Activated CD8-positive, alpha-beta T cell treated with anti-CD3 and anti-CD28 coated beads for 36 hours (primary cell): ENCODE measurements at places on chromosomes 1 and 21. TPM values are rescaled to one million over a fixed set of nuclear protein-coding genes. Genes with fewer than 3 reads are reported as not detected.

DNA sequence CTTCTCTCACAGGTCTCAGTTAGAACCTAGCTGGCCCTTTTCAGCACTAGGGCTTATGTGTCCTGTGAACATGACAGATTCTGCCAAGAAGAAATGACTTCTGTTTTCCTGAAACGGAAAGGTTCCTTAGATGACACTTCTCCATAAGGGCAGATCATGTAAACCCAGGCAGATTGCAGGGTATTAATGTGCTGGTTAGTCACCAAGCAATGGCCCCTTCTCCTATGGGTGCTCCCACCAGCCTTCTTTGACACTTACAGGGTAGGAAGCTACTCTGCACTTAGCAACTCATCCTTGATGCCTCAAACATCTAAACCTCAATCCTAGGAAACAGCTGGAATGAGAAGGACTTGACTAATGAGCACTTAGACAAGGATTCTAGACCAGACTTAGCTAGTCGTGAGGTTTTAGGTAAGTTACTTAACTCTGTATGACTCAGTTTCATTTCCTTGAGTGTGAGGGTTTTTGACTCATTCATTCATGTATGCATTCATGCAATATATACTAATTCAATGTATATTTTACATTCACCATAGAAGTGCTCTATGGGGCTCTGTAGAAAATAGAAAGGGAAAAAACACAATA is 74.1 kb upstream of the PLXNA2 start:
- DNase-seq = no peak

- no peak for DNase-seq
Observed at GRCh38 chr1:243587823-243588560, 262.1 kb downstream of the AKT3 start.

DNA sequence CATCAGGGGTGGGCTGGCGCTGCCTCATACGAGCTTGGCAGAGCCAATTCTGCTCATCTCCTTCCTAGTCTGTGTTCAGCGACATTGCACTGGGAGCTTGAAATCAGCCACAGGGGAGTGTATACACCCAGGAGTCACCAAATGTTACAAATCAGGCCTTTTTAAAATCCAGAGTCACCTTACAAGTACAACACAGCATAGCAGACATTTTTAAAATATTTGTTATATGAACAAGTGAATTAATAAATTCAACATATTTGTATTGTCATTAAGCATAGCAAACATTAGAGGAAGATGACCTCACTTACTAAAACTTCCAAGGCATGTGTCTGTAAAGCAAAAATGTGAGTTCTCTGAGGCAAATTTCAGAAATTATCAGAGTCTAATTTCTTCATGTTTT is 210.0 kb downstream of the HLX start:
- DNase-seq = no peak

- DNase-seq = no peak
Observed at GRCh38 chr1:205429762-205430695, 8.2 kb upstream of the LEMD1 start.

Gene EDN2
- not detected for total RNA-seq

Gene INAVA
- not detected for total RNA-seq

Gene PRELP
- not detected for total RNA-seq

Gene CCDC27
- not detected for total RNA-seq

Gene BROX
- total RNA-seq = 32.8 TPM
